Activated CD4-positive, alpha-beta memory T cell treated with anti-CD3 and anti-CD28 coated beads, Interleukin-2, amount 10 ng/mL, durations not matched to agents 7 days and 5 days (primary cell): ENCODE measurements at places on chromosomes 2 and 18.

GRCh38 chr2:238719641-238720040, 128.2 kb upstream of the TWIST2 start:
- no peak for DNase-seq

DNA sequence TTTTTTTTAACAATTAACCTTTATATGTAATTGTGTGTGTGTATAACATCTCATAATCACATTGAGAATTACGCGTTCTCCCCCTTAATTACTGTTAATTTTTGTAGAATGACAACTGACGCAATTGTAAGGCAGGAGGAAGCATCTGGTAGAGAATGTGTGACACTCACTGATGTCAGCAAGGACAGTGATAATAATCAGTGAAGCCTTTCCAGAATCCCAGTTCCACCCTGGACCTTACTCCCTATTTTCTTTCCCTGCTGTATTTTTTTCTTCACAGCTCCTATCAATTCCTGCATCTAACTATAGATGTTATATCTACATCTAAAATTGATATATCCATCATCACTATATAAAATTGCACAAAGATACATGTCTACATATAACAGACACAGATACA, 16.1 kb upstream of the STRN start:
- no peak for DNase-seq

- no peak for DNase-seq
Observed at GRCh38 chr2:150267651-150268415, 219.6 kb downstream of the RND3 start.

DNA sequence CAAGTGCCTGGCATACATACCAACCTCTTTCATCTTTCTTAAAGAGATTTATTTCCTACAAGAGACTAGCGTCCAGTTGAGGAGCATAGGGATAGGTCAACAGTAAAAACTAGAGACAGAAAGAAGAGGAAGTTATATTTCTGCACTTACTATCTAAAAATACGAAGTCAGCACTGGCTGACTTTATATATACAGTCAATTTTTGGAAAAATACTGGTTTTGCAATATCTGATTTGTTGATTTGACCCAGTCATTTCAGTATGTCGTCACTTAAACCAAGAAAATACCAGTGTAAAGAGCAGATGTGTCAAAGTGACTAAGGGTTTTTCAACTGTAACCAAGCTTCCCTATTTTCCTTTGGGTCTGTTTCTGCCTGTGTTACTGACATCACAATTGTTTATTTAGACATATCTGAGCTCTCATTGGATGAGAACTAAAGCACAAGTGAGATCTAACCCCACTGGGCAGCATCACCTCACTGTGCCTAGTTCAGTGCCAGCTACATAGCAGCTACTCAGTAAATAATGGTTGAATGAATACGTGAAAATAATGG, 23.0 kb downstream of the CYTIP start:
- no peak for DNase-seq

- DNase-seq = no peak
Observed at GRCh38 chr2:241598061-241598460, 38.9 kb downstream of the THAP4 start.
